ENCODE measurements at places on chromosomes 1 and 21.

- no peak for DNase-seq
These were observed 50.7 kb upstream of the RHOU start for GRCh38 chr1:228684607-228685006.

DNA sequence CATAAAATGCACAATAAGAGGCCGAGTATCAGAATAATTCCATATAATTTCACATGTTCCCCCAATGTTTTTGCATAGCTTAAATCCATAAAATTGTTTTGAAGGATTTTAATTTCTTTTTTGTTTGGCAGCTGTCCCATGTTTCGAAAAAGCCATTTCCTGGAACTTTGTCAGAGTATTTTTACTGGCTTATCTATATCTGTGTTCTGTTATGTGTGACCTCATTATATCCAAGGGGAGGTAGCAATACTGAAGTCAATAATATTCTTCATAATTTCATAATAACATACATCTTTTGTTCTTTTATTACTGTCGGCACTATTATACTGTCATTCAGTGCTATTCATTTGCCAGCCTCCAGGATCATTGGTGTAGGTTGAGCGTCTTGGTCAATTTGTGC is 9.4 kb upstream of the BACH1 start:
- DNase-seq, result no peak

GRCh38 chr1:234369784-234370183 is 3.5 kb upstream of the COA6 start:
- peak; percentile 16 for DNase-seq

- no peak for DNase-seq
These were observed 28.4 kb upstream of the DMBX1 start for GRCh38 chr1:46461017-46461808.

- DNase-seq, result peak; percentile 69
These were observed at the start of gene MTFR1L for GRCh38 chr1:25819491-25820246. Gene MTFR1L (plus strand): TSS chr1:25819954. CDS start chr1:25823105, 3,151 bp downstream.

- DNase-seq, result no peak
These were observed 4.0 kb upstream of the GPR3 start for GRCh38 chr1:27388337-27389005.

DNA sequence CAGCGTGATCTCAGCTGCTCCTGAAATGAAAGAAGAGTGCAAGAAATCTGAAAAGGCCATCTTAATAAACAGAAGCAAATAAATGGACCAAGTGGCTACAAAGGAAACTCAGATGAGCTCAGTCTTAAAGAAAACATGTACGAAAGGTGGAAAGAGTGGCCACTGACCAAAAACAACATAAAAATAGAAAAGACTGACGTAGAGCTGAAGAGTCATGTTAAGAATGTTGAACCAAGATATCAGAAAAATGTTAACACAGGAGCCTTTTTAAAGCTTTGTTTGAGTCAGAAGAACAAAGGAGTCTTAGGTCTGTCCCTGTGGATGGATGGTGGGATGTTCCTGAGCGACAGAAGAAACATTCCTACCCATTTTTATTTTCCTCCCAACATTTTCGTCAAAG is 30.8 kb upstream of the ZNF648 start:
- DNase-seq, result no peak

DNA sequence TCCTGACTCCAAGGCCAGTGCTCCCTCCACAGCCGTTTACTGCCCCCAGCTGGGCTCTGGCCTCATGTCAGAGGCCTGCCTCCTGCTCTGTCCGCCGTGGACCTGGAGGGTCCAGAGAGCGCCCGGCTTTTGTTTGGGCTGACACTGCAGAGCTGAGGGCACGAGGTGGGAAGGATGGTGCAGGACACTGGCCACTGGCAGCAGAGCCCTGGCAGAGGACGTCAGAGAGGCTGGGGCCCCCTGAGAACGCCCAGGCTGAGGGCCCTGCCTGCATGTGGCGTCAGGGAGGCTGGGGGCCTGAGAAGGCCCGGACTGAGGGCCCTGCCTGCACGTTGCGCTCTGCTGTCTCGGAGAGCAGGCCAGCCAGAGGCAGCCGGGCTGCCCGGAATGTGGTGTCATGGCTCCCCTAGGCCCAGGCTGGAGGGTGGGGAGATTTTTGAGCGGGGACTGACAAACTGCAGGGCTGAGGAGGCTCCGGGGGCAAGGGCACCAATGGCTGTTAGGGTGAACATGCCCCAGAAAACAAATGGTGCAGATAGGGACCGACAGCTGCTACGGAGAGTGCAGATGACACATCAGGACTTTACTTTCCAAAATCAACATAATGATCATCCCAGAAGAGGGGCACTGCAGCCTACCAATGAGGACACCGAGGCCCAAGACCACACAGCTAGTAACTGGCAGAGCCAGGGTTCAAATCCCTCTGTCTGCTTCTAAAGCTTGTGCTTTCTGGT is 31.7 kb downstream of the SLC66A1 start:
- no peak for DNase-seq

DNA sequence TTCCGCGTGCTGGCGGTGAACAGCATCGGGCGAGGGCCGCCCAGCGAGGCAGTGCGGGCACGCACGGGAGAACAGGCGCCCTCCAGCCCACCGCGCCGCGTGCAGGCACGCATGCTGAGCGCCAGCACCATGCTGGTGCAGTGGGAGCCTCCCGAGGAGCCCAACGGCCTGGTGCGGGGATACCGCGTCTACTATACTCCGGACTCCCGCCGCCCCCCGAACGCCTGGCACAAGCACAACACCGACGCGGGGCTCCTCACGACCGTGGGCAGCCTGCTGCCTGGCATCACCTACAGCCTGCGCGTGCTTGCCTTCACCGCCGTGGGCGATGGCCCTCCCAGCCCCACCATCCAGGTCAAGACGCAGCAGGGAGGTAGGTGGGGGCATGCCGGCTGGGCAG is 58.8 kb upstream of the KDM4A start:
- no peak for DNase-seq

- DNase-seq, result no peak
These were observed 66.9 kb downstream of the DISC1 start for GRCh38 chr1:231693361-231694074.

DNA sequence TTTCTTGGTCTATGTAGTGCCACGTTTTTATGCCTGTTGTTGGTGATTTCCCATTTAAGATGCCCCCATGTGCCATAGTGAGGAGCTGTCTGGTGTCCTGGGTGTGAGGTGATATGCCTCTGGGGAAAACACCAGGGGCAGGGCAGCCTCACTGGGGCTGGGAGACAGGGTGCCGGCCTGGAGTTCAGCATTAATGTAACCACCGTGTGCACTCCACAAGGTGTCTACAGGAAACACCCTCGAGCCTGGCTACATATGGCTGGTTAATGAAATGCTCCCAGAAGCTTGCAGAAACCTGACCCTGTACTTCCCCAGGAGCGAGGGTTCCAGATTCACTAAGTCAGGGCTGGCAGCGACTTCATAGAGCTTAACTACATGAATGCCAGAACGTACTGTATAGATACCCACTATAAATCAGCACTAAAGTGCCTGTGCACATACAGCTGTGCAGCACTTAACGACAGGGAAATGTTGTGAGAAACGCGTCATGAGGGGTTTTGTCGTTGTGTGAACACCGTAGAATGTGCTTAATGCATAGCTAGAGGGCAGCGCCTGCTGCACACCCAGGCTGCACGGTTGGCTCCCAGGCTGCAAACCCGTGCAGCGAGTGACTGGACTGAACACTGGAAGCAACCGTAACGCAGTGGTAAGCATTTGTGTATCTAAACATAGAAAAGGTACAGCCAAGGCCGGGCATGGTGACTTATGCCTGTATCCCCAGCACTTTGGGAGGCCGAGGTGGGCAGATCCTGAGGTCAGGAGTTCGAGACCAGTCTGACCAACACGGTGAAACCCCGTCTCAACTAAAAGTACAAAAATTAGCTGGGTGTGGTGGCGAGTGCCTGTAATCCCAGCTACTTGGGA is 10.4 kb downstream of the TFF2 start:
- DNase-seq, result no peak

DNA sequence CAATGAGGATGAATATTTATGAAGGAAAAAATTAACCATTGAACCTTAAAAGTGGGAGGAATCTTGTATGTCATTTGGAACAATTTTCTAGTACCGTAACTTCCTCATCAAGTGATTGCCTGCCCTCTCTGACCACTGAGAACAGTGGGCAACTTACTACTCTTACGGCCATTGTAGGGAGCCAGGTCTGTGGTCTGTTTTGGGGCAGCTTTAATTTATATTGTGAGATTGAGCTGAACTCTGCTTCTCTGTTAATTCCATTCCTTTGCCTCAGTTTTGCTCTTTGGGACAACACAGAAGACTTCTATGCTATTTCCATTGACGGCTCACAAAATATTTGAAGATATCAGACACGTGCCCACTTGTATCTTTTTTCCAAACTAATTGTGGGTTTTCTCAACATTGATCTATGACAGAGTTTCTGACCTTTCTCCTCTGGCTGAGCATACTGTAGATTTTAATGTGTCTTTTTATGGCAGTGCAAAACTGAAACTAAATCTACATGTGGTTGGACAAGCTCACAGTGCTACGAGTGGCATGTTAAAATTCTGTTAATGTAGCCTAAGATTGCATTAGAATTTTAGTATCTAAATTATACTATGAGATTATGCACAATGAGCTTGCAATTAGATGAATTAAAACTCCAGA is 27.8 kb upstream of the ZNF281 start:
- no peak for DNase-seq

GRCh38 chr1:172351754-172352161 is 68.7 kb upstream of the C1orf105 start:
- no peak for DNase-seq

DNA sequence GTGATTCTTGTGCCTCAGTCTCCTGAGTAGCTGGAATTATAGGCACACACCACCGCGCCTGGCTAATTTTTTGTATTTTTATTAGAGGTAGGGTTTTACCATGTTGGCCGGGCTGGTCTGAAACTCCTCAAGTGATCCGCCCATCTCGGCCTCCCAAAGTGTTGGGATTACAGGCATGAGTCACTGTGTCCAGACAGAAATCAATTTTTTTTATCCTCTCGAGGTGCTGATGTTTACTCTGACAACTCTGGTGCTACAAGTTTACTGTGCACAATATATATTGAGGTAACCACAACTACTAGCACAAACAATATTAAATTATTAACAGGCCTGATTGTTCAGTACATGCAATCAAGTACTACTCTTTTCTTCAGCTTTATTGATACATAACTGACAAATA is 39.7 kb downstream of the F13B start:
- no peak for DNase-seq

GRCh38 chr1:221845650-221846371 is 103.9 kb upstream of the DUSP10 start:
- no peak for DNase-seq

GRCh38 chr1:104746994-104747393 is 997.3 kb downstream of the AMY1C start:
- DNase-seq, result no peak

- DNase-seq, result no peak
These were observed 13.2 kb downstream of the ST7L start for GRCh38 chr1:112605633-112606327.

DNA sequence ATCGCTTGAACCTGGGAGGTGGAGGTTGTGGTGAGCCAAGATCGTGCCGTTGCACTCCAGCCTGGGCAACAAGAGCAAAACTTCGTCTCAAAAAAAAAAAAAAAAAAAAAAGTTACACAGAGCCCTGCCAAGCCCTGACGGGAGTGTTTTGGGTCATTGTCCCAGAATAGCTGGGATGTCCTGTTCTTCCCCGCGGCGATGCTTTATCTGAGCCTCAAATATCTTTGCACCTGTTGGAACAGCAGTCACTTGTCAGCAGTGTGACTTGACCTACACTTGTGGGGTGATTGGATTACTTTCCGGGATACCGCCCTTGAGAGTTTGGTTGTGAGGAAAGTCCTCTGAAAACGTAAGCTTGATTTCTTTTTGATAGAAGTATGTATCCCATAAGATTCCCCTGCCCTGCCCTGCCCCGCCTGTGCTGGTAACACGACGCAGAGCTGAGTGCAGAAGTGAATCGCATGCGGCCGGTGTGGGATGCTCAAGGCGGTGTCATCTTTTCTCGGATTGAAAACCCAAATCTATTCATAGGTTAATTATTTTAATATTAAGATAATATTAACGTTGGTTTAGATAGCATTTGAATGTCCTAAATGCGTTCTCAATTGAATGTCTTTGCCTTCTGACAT is 50.9 kb downstream of the PCNT start:
- DNase-seq, result no peak

DNA sequence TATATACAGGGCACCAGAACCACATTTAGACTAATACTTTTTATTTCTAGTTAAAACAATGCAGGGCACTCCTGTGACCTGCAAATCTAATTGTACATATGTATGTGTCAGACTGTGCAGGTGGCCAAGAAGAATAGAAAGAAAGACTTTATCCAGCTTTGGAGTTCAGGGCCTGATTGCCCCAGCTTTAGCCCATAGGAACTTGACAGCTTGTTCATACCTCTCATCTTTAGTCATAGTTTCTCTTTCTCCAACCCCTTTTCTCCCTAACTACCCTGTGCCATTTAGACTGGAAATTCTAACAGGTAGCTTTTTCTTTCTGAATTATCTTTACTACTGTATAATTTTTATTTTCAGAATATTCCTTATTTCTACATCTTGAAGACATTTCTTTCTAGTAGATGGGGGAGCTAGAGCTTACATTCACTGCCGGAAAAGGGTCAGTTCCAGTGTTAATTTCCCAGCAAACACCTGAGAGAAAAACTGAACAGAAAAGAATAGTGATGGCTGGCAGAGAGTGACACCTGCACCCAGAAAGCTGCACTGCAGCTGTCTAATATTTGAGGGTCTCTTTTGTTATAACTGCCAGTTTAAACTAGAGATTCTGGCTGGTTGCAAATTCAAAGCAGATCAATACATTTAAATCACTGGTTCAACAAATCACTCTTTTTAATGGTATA is 8.4 kb downstream of the YBX1 start:
- DNase-seq, result no peak

DNA sequence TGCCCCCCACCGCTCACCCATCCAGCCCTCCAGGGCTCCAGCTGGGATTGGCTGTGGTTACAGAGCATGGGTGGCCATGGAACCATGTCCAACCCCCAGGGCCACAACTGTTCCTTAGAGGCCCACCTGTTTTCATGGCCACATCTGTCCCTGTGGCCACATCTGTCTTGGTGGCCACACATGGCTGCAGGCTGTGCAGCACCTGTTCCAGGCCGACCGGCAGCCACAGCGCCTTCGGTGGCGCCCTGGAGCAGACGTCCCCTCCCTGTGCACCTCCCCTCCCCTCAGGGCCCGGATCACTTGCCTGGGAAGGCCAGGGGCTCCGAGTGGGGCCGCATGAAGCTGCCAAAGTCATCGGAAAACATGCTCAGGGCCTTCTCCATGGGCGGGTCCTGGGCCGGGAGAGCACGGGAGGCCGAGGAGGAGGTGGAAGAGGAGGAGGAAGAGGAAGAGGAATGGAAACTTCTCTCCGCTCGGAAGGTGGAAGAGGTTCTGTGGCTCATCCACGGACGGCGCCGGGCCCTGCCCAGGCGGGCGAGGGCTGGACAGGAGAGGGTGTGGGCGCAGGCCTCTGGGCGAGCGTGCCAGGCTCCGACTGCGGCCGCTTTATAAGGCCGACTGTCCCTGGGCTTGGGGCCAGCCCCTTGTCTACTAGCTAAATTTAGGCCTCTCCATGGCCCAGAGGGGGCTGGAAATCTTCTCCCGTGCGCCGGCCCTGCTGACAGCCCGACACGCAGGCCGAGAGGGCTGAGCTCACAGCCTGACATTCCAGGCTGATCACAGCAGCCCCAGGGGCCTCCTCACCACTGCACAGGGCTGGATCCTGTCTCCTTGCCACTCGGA is at the start of gene HSPB7:
Gene HSPB7 (minus strand): TSS at position 583 of the 843 bp plus-strand sequence. CDS start 80 bp downstream, at position 503.
- DNase-seq, result no peak

Measured in GF-D8 (cell line).